ENCODE measurements at places on chromosomes 6 and 20.

- no peak for DNase-seq
Measured at GRCh38 chr20:5797843-5798462, 47.8 kb downstream of the SHLD1 start.

DNA sequence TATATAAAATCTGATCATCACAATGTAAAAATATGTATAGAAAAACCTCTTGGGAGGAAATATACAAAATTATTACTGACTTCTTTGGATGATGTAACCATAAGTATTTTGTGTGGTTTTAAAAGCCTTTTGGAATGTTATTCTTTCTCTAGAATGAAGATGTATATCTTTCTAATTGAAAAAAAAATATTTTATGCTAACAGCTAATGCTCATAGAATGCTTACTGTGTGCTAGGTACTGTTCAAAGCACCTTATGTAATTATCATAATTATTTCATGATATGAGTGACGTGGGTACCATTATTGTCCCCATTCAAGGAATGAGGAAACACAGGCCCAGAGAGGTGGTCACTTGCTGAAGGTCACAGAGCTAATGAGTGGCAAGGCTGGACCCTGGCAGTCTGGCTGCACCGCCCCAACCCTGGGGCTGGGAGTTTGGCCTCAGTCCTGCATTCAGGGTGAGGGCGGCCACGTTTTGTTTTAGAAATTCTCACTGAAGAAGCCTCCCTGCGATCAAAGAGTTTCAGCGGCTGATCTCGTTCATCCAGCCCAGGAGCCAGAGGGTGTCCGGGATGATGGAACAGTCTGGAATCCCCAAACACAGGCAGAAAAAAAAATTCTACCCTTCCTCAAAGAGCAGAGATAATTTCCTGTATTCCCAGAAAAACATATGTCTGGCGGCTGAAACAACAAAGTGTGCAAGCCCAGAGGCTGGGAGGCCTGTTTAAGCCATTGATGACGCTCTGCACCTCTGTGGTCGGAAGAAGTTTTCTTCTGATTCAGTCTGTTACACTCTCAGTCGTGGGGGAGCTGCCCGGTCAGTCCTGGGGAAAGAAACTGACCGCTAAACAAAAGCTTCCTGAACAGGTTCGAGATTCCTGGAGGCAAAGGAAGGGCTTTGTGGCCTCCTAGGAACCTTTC, 37.3 kb downstream of the TFEB start:
- no peak for DNase-seq

DNA sequence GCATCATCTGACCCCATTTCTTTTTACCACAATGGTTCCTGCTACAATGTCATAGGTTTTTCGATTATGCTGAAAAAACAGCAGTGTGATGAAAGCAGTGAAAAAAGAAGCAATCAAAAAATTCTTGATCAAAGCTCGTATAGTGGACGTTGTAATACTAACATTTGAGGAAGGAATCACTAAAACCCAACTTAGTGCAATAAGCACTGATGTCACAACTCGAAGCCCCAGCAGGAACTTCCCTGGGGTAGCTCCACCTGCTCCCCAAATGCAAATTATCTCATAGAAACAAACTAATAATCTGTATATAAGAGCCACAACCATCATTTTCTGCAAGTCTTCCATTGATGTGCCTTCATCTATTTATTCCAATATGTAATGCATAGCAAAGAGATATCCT, 285.6 kb upstream of the SGK1 start:
- DNase-seq: no peak

DNA sequence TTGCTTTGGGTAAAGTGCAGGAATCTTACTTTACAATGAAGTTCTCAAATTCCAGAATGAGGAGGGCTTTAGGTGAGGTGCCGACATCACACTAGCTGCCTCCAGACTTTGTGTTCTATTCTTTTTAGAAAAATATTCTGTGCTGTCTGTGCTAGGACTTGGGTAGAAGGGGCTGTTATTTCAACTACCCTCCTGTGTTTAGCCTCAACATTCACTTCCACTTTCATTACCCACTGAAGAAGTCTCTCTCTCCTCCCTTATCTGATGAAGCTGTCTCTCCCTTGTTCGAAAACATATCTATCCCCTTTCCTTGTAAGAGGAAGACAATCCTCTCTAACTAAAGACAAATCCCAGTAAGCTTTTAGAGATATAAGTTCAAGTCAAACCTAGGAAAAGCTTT, 25.0 kb upstream of the BRPF3 start:
- no peak for DNase-seq

Data from midbrain (tissue), 1 donor.